ENCODE measurements at places on chromosomes 3 and 15. TPM values are rescaled to one million over a fixed set of nuclear protein-coding genes. Genes with fewer than 3 reads are reported as not detected.

GRCh38 chr3:35690271-35690670 is 50.9 kb downstream of the ARPP21 start:
- DNase-seq, result no peak

Gene GOLGA6L7
- total RNA-seq, result not detected

DNA sequence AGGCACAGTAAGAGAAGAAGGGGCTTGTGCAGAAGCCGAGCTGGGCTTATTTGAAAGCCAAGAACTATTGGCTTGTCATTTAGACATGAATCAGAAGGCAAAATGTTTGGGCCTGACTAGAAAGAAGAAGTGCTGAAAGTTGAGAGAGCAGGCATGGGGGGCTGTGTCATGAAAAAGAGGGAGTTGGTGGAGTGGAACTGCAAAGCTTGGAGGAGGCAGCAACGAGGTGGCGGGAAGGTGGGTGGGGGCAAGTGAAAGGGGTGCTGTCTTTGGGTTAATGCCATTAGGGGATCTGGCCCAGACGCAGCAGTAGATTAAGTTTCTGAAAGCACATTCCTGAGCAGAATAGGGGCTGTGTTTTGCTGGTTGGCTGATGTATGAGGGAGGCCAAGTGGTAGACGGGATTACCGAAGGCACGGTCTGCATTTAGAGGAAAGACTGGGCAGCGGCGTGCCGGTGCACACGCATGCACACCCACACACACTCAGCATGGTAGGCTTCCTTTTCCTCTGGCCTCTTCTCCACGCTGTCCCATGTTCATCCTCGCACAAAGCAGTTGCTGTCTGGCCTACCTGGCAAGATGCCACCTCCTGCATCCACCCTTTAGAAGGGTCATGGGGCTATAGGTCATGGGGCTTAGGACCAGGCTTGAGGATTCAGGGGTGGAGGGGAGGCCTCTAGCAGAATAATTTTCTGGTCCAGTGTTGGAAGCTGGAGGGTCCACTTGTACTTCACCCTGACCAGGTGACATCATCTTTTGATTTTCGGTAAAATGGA is 43.0 kb downstream of the BOC start:
- DNase-seq, result no peak

GRCh38 chr3:177536873-177537272 is 339.6 kb upstream of the TBL1XR1 start:
- no peak for DNase-seq

All from mucosa of gallbladder (tissue), 1 donor.